ENCODE measurements at places on chromosomes 12 and 14.

- no peak for DNase-seq
Observed at GRCh38 chr12:52311285-52311648, 9.9 kb downstream of the KRT83 start.

- DNase-seq = no peak
Observed at GRCh38 chr14:72075649-72076334, 143.6 kb downstream of the RGS6 start.

DNA sequence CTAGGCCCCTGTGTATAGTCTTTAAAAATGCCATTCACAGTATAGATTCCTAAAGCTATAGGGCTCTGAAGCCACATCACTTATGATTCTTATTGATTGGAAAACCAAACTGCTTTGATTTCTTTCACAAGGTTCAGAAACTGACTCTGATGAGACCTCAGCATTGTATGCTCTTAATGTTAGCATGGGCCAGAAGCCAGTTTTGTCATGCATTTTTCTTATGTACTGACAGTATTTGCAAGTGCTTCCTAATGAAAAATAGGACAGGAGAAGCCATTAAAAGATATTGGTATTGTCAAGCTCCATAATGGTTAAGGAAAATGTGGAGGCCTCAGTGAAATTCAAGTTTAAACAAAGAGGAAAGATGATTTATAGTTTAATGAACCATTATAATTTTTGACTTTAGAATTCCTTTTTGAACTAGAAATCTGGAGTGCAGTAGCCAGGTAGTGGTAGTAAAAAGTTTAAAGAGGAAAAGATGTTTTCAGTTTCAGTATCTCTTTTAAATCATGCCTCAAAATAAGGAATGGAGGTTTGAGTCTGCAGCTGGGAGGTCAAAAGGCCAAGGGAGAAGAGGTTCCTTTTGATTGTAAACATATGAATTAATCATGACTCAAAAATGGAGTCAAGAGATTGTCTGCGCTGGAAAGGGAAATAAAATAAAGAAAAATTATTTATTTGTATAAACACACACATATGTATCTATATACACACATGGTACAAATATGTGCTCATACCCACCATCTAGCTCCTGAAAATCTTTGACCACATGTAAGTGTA is 388.1 kb upstream of the PRICKLE1 start:
- no peak for DNase-seq

DNA sequence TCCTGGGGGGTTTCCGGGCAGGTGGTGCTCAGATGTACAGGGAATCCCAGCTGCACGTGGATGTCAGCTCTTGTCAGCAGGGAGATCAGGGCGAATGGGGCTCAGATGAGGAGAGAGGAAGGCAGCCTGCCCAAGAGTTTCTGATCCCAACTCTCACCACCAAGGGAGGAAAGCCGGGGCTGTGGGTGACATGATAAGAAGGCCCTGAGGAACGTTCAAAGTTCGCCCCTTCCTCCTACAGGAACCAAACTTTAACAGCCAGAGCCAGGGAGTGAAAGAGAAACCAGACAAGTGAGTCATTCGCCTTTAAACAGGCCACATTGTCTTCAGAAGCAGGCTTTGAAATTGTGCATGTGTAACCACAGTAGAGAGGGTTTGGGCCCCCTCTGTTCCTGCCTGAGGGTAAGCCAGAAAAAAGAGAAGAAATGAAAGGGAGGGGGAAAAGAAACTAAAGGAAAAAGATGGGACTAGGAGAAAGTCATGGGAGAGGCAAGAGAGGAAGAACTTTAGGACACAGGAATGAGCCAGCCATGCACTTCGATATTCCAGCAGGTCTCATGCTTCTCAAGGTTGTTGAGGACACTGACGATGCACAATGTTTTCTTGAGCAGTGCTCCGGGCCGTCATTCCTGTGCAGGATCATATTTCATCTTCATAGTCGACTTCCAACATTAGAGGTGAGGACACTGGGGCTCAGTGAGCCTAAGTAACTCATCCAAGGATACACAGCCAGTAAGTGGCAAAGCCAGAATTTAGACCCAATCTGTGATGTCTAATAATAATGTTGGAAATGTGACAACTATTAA is 691.4 kb upstream of the TBX3 start:
- no peak for DNase-seq

DNA sequence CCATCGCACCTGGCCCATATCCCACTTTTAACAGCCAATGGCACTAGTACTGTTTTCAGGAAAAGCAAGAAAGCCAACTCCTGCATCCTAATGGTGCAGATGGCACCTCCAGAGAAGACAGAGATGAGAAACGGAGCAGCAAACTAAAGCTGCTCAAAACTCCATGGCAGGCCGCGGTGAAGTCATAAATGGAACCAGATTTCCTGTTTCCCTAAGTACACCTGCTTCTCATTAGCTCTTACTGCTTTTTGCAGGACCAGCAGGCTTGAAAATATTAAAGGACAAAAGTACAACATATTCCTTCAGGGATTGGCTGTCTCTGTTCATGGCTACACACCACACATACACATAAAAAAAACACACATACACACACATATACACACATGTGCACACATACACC is 36.7 kb upstream of the LGALS3 start:
- peak; percentile 10 for DNase-seq
